Activated CD4-positive, alpha-beta memory T cell treated with anti-CD3 and anti-CD28 coated beads, Interleukin-2, amount 10 ng/mL, durations not matched to agents 7 days and 5 days (primary cell): ENCODE measurements at places on chromosomes 7 and 10. TPM values are rescaled to one million over a fixed set of nuclear protein-coding genes. Genes with fewer than 3 reads are reported as not detected.

CYP26A1 gene
- not detected for total RNA-seq

- H3K36me3 ChIP-seq, result peaks cover 8% of the 10 kb centered on the region
Measured at GRCh38 chr10:74652664-74653063, 173.7 kb upstream of the KAT6B start.

DNA sequence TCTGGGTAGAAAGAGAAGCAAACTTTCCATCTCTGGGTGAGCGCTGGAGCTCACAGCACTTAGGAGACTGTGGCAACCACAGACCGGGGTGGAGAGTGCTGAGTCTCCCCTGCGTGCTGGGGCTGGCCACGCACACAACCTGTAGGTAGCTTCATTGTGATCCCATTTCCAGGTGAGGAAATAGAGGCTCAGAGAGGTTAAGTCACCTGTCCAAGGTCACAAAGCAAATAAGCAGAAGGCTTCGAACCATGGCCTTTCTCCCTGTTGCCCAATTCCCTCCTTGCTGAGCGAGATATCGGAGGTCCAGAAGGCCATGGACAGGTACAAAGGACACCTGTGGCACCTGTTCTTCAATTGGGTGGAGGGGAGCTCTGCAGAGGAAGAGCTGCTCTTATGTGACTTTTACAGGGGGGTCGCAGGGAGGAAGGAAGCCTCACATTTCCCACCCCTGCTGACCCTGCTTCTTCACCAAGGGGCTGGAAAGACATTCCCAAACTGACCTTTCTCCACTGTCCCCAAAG lies 39.4 kb downstream of the ZCCHC24 start:
- no peak overlapping the region for H3K27ac ChIP-seq
- H3K27me3 ChIP-seq, result no peaks in the 10 kb centered on the region
- DNase-seq, result no peak
- H3K4me3 ChIP-seq, result no peak overlapping the region

DNA sequence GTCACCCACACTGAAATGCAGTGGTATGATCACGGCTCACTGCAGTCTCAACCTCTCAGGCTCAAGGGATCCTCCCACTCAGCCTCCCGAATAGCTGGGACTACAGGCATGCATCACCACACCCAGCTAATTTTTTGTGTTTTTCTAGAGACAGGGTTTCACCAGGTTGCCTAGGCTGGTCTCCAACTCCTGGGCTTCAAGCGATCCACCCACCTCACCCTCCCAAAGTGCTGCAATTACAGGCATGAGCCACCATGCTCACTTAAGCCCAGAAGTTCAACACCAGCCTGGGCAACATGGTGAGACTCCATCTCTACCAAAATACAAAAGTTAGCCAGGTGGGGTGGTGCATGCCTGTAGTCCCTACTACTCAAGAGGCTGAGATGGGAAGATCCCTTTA lies 33.5 kb downstream of the GDI2 start:
- peaks cover 83% of the 10 kb centered on the region for H3K36me3 ChIP-seq
- H3K4me1 ChIP-seq, result peaks cover 72% of the 10 kb centered on the region
- H3K27ac ChIP-seq, result no peak overlapping the region

DNA sequence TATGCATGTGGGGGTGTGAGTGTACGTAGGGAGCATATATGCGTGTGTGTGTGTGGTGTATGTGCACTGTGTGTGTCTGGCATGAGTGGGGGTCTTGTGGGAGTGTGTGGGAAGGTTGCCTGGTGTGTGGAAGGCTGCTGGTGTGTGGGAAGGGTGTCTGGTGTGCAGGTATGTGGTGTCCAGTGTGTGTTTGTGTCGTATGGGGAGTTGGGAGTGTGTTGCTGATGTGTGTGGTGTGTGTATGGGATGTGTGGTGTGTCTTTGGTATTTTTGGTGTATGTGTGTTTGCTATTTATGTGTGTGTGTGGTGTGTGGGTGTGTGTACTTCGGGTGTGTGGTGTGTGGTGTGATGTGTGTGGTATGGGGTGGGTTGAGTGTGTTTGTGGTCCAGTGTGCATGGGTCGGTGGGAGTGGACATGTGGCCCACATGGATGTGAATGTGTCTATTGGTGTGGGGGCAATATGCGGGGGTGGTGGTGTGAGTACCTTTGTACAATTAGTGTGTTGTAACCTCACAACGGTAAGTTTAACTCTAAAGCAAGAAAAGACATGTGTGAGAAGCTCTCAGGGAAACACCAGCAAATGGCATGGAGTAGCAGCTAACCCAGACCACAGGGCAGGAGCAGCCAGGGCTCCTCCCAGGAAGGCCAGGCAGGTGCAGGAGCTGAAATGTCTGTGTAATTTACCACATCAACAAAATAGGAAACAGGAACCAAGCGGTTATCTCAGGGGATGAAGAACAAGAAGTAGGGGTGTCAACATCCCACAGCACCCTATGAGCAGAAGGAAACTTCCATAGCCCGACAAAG lies 11.9 kb downstream of the ANTXRL start:
- H3K4me1 ChIP-seq, result peaks cover 17% of the 10 kb centered on the region
- H3K4me3 ChIP-seq, result no peak overlapping the region
- DNase-seq, result no peak

GRCh38 chr10:119049777-119050176 lies 20.3 kb downstream of the NANOS1 start:
- no peaks in the 10 kb centered on the region for H3K27me3 ChIP-seq
- peaks cover 95% of the 10 kb centered on the region for H3K36me3 ChIP-seq
- DNase-seq, result no peak
- no peak overlapping the region for H3K4me3 ChIP-seq

DNA sequence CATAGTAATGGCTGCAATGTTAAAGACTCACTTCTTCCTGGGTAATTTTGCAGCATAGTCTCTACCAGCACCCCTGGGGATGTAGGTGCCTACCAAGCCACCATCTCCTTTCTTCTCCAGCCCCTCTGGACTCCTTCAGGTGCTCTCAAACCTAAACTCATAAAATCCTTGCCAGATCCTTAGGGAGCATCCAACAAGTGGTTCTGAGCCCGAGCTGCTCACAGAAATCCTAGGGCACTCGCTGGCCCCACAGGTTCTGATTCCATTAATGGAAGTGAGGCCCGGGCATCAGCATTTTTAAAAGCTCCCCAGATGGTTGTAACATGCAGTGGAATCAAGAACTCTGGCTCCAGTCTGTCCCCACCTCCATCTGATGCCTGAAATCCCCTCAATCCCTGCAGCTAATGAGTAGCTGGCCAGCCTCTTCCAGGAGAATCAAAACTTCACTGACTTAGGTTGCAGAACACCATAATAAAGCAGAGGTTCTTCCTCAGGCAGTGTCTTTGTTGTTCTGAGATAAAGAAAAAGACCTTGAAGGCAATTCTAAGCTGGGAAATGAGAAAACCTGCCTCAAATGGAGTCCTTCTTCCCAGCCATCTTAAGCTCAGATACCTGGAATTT lies 336.8 kb downstream of the KCNMA1 start:
- no peaks in the 10 kb centered on the region for H3K36me3 ChIP-seq
- no peak overlapping the region for H3K4me3 ChIP-seq
- H3K4me1 ChIP-seq, result no peaks in the 10 kb centered on the region
- no peak for DNase-seq
